Epithelial cell of prostate (primary cell): ENCODE measurements at places on chromosomes 6 and 20.

DNA sequence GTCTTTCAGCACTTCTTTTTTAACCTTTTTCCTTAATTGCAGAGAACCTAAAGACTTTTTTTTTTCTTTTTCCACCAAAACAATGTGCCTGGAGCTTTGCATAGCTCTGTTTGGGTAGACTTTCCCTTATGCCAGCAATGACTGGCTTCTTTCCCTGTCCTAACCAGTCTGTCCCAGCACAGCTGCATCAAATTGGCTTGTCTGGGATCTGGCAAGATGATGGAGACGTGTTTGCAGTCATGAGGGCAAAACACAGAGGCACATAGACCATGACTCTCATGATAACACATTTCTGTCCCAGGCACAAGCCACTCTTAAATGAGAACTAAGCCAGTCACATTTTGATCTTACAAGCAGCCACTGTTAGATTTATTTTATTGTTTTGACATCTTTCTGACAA, 16.5 kb downstream of the HEY2 start:
- no peak for DNase-seq

GRCh38 chr6:37130704-37131103, 39.2 kb upstream of the PIM1 start:
- peak; percentile 57 for DNase-seq

DNA sequence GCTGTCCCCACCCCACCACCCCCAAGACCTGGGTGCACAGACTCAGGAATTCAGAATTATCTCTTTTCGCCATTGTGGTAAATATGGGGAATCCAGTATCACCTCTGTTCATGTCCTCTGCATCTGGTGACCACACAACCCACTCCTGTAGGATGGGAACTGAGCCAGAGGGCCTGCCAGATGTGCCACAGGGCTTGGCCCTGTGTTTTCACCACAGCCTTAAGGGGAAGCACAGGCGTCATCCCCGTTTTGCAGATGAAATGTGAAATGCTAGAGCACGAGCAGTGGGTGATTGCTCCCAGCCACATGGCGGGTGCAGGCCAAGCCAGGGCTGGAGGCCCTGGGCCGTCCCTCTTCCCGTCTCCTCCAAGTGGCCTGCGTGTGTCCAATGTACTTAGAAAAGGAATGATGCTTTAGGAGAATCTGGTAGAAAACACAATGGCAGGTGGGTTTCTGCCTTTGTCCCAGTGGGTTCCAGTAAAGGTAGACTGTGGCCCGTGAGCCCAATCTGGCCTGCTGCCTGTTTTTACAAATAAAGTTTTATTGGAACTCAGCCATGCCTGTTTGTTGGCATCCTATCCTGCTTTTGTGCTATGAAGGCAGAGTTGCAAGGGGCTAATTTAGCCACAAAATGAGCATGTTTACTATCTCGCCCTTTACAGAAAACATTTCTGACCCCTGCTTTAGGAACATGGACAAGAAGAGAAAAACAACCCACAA, 309.2 kb downstream of the CDH4 start:
- DNase-seq = no peak

GRCh38 chr6:111818539-111819226, 54.6 kb downstream of the FYN start:
- no peak for DNase-seq

GRCh38 chr6:136094812-136095211, 155.3 kb downstream of the MTFR2 start:
- DNase-seq = no peak

GRCh38 chr6:16069222-16069621, 59.7 kb upstream of the MYLIP start:
- DNase-seq = no peak

GRCh38 chr6:43950731-43951062, 176.6 kb downstream of the MRPL14 start:
- DNase-seq = no peak
